ENCODE measurements at places on chromosomes 13 and 19.

DNA sequence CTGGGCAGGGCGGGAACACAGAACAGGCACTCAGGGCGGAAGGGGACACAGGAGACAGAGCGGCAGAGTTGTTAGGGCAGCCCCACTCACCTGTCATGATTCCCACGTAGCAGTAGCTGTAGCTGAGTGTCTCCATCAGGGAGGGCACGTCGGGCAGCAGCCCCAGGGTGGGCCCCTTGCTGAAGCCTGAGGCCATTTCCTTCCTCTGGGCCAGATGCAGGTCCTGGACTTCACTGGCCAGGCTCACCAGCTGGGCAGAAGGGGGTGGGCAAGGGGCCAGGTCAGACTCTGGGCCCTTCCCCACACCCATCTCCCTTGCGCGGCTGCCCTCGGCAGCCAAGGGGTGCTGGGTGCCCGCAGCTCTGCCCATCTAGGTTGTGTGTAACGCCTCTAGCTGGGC lies 5.9 kb downstream of the MBOAT7 start:
- no peak for DNase-seq

GRCh38 chr13:59710996-59711701 lies 452.6 kb downstream of the DIAPH3 start:
- DNase-seq: no peak

- no peak for DNase-seq
Measured at GRCh38 chr13:33213024-33213768, 72.4 kb downstream of the STARD13 start.

- no peak for DNase-seq
Measured at GRCh38 chr19:29497686-29498436, 27.9 kb upstream of the VSTM2B start.

- DNase-seq: no peak
Measured at GRCh38 chr13:91078093-91078679, 269.3 kb upstream of the MIR17HG start.

GRCh38 chr13:62040806-62041205 lies 625.2 kb upstream of the PCDH20 start:
- DNase-seq: no peak
